M059J (cell line): ENCODE measurements at places on chromosomes 3 and 15. TPM values are rescaled to one million over a fixed set of nuclear protein-coding genes. Genes with fewer than 3 reads are reported as not detected.

DNA sequence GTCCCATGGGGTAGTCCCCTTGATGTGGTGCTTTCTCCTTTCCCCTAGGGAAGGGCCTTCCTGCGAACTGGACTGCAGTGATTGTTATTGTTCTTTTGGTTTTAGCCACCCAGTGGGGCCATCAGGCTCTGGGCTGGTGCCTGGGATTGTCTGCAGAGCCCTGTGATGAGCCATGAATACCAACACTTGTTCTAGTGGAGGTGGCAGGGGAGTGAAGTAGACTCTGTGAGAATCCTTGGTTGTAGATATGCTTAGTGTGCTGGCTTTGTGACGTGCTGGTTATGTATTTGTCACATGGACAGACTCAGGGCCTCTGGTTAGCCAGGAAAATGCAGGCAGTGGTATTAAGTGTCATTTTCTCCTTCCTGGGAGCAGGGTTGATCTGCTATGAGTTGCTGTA, 51.8 kb upstream of the NDUFB4 start:
- no peak for DNase-seq

- no peak for DNase-seq
These were observed 781.6 kb upstream of the CFAP20DC start for GRCh38 chr3:59831394-59831793.

GRCh38 chr15:65964792-65965433, 95.6 kb downstream of the RAB11A start:
- DNase-seq, result no peak

GRCh38 chr3:188339410-188340295, 185.7 kb downstream of the LPP start:
- no peak for DNase-seq

GRCh38 chr3:36512555-36512954, 132.3 kb downstream of the STAC start:
- DNase-seq, result no peak

- peak; percentile 24 for DNase-seq
These were observed 80.7 kb downstream of the DIPK2A start for GRCh38 chr3:144052275-144052674.

Gene SLC2A2
- 0.12 and 0.32 TPM in 2 replicates for total RNA-seq

DNA sequence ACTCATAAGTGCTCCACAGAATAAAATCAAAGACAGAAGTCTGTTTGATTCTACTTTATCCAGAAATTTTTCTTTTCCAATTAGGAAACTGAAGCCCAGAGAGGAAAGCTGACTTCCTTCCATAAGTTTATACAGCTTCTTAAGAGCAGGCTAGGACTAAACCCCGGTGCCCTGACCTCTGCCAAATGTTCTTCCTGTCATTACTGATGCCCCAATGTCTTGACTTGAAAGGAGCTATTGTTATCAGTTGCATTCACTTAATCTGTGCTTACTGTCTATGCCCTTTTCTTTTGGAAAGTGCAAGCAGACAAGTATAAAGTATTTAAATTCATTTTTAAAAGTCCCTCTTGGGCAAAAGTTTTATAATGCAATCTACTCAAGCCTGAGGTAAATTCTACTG, 18.1 kb downstream of the CD200 start:
- DNase-seq, result no peak

Gene SPG11
- total RNA-seq, result 22.4 and 43.2 TPM in 2 replicates

Gene PDE12
- 6.5 and 13.8 TPM in 2 replicates for total RNA-seq

GRCh38 chr3:13705051-13705450, 156.1 kb downstream of the FBLN2 start:
- DNase-seq, result no peak

DNA sequence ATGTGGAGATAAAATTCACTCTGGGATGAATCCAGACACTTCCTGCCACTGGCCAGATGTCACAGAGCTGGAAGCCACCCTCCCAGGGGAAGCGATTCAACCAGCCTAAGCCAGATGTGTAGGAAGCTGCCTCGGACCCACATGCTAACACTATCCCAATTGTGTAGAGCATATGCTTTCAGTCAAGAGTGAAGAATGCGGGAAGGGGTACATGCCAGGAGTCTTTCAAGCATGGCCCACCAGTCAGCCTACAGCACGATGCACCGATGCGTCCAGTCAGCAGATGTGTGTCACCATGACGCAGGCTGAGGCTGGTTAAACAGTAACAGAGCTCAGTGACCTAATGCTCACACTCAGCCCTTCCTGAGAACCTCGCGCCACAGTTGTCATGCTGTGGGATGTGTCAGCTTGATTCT, 38.8 kb upstream of the BNC1 start:
- DNase-seq, result peak; percentile 62

GRCh38 chr3:64074060-64074459, 50.8 kb upstream of the PSMD6 start:
- no peak for DNase-seq

Gene KPNA4
- 27.1 and 40.0 TPM in 2 replicates for total RNA-seq

Gene KIF23
- total RNA-seq, result 73.1 and 102 TPM in 2 replicates

GRCh38 chr15:33098094-33099058, 96.1 kb downstream of the FMN1 start:
- DNase-seq, result peak; percentile 91

GRCh38 chr3:177300039-177300833, 103.0 kb upstream of the TBL1XR1 start:
- DNase-seq, result no peak

DNA sequence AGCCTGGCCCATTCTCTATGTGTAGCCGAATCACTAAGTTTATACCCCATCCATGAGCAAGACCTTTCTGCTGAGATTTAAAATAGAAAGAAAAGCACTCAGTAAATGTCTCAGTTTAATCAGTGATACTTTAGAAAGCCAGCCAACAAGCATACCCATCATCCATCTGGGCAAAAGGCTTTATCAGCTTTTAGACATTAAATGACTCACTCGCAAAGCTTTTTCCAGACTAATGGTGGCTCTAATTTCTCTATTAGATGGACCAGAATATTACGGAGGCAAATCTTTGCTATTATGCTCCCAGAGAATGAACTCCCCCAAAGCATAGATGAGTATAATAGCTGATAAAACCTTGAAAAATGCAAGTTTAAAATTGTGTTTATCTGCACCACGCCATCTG, 727.8 kb downstream of the GBE1 start:
- DNase-seq, result no peak

Gene RAB6B
- total RNA-seq, result 0.25 and 0.62 TPM in 2 replicates

- DNase-seq, result peak; percentile 36
These were observed 289.5 kb downstream of the NEK10 start for GRCh38 chr3:27079427-27080257.

Gene FETUB
- total RNA-seq, result not detected in 2 replicates

GRCh38 chr3:11929531-11929930, 74.7 kb upstream of the SYN2 start:
- DNase-seq, result no peak

GRCh38 chr3:73203101-73203500, 141.6 kb downstream of the EBLN2 start:
- no peak for DNase-seq

GRCh38 chr3:66472313-66473134, 28.3 kb downstream of the LRIG1 start:
- DNase-seq, result peak; percentile 71

DNA sequence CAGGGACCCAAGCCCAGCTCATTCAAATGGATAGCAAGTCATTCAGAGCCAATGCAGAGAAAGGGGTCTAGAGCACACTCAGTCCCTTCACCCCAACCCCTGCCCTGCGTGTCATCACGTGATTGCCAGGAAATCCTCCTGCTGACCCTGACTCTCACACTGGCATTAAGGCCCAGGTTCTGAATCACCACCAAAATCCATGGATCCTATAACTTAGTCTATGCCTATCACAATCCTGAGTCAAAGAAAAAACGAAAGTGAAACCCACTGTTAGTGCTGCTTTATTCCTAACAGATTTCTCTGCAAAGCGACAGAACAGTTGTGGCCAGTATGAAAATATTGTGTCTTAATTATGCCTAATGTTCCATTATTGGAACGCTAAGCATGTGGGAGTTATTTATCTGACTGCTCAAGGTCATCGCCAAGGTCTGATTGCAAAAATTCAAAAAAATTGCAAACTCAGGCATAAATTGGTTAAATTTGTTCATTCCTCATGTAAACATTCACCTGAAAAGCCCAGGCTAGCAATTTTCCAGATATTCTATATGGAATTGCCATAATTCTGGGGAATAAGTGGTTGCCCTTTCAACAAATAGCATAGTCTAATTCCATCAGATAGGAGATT, 108.7 kb upstream of the EIF1B start:
- peak; percentile 23 for DNase-seq

DNA sequence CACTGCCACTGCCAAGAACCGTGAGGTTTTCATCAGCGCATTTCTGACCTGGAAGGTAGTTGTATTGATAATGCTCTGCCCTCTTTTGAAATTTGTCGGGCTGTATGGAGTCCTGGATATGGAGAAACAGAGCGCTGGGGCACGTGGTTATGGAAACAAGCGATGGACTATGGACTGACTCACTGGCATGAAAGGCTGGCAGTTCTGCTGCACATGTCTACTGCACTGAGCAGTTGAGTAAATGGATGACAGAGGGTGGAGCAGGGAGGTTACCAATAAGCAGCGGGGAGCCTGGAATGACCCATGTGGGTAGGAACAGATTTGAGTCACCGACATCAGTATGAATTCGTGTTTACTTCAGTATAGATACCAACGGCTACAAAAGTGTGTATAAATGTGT, 429.5 kb downstream of the OCA2 start:
- no peak for DNase-seq

DNA sequence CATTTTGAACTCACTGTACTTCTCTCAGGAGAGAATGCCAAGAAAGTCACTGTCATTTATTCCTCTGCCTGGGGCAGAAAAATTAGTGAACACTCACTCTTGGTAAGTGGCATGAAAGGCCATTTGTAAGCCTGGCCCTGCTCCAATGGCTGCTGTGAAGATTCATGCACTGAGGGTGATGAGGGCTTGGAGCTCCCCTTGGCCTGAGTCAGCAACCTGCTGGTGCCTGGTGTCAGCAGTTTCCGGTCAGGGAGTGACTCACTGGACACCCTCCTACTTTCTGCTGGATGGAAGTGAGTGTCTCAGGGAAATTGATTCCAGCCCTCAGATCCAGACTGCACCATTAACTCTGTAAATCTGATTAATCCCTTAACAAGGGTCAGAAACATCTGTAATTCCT, 37.6 kb downstream of the TRA2B start:
- peak; percentile 100 for DNase-seq

DNA sequence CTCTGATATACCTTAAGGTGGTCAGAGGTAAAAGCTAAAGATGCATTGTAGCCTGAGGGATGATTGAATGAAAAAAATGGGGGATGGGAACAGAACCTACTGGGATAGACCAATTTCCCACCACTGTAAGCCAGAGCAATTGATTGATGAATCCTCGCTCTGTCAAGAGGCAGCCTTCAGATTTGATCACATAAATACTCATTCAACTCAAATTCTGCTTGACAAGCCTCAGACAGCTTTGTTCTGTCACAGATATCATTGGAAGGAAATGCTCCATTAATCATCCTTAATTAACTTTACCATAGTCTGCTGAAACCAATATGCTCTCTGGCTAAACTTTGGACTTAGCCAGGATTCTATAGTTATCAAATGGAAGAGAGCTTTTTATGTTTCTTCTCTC, 467.8 kb downstream of the MECOM start:
- DNase-seq, result no peak

- peak; percentile 62 for DNase-seq
These were observed 117.3 kb upstream of the PLXND1 start for GRCh38 chr3:129723558-129724324.

DNA sequence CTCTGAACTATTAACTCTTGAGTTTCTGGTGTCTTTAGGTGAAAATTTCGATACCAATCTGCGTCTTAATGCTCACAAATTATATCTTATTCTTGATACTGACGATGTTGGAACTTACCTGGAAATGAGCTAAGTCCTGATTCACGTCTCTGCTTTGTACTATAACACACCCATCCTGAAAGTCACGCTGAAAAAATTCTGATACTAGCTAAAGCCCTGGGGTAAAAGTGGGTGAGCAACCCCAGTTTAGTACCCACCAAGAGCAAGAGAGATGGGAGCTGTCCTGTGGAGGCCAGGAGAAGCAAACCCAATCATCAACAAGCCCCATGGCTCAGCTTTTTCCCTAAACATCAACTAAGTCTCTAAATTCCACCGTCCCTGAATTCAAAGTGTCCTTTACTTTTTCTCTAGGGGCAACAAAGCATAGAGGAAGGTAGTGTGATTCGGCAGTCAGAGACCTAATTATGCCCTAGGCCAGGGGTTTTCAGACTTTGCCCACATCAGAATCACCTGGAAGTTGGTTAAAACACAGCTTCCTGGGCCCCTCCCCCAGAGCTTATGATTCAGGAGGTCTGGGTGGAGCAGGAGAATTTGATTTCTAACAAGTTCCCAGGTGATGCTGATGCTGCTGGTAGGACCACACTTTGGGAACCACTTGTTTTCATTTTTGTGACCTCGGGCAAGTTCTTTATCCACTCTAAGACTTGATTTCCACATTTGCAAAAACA, 90.2 kb downstream of the OSBPL10 start:
- DNase-seq, result no peak

DNA sequence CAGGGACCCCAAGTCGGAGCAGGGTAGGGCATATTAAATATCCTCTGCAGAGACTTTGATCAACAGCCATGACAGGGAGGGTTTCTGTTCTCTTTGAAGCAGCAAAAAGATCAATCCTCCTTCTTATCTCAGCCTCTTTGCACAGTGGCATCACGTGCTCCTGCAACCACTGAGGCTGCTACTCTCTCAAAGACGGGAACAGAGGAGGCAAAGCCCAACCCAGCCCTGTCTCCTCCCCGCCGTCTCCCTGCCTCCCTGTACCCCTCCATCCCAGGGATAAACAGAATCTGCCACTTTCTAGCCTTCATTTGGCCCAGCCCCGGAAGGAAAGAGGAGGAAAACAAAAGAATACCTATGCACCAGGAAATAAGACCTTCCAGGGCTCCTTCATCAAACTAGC, 7.5 kb upstream of the TBC1D21 start:
- no peak for DNase-seq

DNA sequence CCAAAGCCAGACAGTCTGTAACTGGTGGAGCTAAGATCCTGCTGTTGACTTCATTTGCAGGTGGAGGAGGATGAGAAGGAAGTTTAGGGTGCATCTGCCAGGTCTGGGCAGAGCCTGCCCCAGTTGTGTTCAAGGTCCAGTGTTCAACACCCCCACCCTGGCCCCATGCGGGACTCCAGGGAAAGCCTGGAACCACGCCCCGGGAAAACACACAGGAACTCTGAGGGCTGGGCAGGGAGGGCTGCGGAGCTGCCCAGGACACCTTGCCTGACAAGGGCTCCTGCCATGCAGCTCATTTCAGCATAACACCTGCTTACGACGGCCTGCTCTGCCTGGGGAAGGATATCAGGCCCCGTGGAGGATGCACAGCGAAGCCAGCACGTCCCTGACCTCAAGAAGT, 286.3 kb downstream of the XXYLT1 start:
- no peak for DNase-seq

- DNase-seq, result no peak
These were observed 228.1 kb downstream of the SNRPN start for GRCh38 chr15:25182736-25183445.

GRCh38 chr15:66721501-66721937, 19.5 kb downstream of the SMAD6 start:
- no peak for DNase-seq
